Stimulated activated CD4-positive, alpha-beta T cell treated with anti-CD3 and anti-CD28 coated beads, Interleukin-1b, Interleukin-23, amount 100 ng/mL, for 4 hours (primary cell): ENCODE measurements at places on chromosomes 5 and 9.

GRCh38 chr9:75001719-75002421 is 26.2 kb downstream of the CARNMT1 start:
- no peak for DNase-seq

GRCh38 chr9:7186175-7186574 is 428.4 kb downstream of the KDM4C start:
- no peak for DNase-seq

- DNase-seq: no peak
Measured at GRCh38 chr9:137306066-137306849, 4.2 kb upstream of the NRARP start.

DNA sequence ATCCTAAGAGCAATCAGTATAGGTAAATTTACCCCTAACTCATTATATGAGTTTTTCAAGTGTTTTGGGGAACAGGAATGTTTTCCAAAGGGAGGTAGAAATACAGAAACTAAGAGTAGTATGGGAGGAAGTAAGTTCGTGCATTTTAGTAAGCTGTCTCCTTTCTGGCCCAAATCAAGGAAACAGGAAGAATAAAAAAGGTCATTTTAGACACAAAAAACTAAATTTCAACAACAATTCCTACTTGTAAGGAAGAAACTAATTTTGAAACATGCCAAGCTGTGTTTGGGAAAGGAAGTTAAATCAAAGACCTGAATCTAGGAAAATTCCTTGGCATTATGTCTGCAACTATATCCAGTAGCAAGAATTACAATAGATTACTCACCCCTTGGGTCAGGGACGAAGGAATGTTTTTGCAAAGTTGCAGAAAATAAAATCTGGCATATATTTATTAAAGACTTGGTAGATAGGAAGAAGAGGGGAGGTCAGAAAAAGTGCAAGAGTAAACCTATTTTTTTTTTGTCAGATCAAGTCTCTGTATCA is 6.5 kb upstream of the RPS6 start:
- no peak for DNase-seq
